SK-N-DZ (cell line): ENCODE measurements at places on chromosomes 7 and 10.

GRCh38 chr10:21523557-21524008 lies 1.9 kb downstream of the SKIDA1 start:
- peak; percentile 71 for DNase-seq

DNA sequence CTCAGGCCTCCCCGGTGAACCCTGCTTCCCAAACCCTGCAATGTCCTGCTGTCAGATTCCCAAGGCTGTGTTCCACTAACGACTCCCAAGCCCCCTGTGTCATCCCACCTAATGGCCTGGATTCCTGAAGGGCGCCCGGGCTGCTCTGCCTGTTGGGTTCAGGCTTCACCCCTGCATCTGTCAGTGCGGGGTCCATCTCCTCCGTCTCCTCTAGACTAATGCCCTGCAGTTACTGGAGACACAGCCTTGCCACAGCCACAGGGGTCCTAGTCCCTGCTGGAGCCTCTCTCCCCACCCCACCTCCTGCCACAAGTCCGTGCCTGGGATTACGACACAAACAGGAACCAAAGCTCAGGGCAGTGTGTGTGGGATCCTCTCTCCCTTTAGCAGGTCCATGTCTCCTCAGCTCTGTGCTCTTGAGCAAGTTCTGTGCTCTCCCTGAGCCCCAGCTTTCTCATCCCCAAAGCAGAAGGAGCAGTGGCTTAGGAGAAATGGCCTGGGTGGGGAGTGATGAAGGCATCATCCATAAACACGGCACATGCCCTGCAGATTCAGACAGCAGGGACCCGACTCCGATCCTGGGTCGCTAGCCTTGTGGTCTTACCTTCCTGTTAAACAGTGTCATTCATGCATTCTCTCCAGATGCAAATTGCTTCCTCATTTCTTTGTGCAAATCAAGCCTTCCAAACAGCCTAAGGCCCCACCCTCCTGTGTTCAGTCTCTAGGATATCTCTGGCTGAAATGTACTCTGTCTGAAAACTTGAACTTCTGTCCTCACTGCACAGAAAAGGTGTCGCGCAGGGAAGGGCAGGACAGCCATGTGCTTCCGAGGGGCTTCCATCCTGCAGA lies 8.2 kb upstream of the RBP3 start:
- DNase-seq, result no peak

GRCh38 chr7:142868188-142868985 lies 13.5 kb downstream of the EPHB6 start:
- DNase-seq, result no peak

GRCh38 chr7:48098846-48099245 lies 9.8 kb downstream of the UPP1 start:
- no peak for DNase-seq

- peak; percentile 61 for DNase-seq
These were observed 61.2 kb downstream of the DNAJB6 start for GRCh38 chr7:157397731-157398691.

DNA sequence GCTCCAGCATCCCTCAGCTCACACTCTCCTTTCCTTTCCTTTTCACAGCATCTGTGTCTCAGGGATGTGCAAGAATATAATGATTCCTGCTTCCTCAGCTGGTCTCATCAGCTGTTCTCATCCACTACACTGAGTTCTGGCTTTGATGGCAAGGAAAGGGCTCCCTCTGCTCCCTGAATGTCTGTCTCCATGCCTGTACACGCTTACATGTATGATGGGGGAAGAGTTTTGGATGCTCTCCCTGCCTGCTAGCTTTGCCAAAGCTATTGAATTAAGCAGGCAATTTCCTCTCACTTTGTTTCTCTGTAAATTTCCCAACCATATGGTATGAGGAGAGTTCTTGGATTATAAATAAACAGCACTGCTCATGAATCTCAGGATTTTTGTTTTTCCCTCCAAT lies 254.5 kb downstream of the SORCS3 start:
- no peak for DNase-seq

GRCh38 chr10:129614341-129614740 lies 147.3 kb downstream of the MGMT start:
- DNase-seq, result no peak

GRCh38 chr7:77497079-77497478 lies 40.0 kb upstream of the PTPN12 start:
- DNase-seq, result no peak

DNA sequence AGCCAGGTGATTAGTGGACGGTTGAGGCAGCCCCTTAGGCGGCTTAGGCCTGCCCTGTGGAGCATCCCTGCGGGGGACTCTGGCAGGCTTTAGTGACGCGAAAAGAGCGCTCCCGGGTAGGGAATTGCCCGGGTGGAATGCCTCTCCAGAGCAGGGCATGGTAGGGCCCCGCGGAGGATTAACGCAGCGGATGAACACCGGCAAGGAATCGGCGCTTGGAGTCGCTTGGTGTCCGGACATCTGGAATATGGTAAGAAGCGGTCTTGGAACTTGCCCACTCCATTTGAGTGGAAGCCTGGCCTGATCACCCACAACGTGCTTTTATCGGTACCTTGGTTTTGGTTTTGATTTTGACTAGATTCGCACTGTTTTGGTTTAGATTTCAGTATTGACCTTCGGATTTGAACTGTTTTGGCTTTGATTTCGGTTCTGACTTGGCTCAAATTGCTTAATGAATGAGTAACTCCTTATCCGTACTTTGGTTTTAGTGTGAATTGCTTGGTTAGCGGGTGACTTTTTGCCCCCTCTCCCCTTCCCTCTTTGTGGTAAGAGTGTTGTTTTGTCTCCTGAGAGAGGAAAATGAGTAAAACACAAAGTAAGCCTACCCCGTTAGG lies 24.2 kb upstream of the CHST3 start:
- DNase-seq, result no peak

GRCh38 chr7:109284943-109285342 lies 715.3 kb downstream of the DNAJB9 start:
- no peak for DNase-seq
